ENCODE measurements at places on chromosomes 6 and 20.

DNA sequence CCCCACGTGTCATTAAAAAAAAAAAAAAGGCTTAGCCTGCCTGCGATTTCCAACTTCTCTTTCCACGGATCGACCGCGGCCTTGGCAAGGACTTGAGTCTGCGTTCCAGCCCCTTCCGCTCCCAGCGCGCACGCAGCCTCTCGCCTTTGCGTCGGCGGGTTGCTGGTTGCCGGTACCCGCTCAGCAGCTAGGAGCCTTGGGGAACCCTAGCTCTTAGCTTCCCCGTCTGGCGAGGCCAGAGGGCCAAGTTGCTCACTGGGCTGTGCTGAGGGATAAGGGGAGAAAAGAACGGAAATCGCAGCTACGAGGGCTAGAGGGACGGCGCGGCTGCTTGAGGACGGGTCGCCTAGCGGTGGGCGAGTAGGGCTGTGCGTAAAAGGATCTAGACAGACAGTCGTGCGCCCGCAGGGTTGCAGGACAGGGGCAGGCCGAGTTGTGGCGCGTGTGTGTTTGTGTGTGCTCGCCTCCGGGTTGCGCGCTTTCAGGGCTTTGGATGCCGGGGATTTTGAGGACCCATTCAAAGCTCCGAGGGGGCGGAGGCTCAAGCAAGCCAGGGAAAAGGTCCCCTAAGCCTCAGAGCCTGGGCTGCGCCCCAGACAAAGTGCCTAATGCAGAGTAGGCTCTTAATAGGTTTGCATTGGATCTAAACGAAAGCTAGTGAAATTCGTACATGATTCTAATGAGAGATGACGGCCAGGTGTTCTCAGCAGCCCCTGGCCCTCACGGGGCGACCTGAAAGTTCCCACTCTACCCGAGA is 40.5 kb upstream of the OSTM1 start:
- DNase-seq = peak; percentile 47

GRCh38 chr20:10076126-10077080 is 41.6 kb downstream of the ANKEF1 start:
- no peak for DNase-seq

GRCh38 chr6:37556881-37557644 is 57.4 kb upstream of the CCDC167 start:
- DNase-seq = no peak

DNA sequence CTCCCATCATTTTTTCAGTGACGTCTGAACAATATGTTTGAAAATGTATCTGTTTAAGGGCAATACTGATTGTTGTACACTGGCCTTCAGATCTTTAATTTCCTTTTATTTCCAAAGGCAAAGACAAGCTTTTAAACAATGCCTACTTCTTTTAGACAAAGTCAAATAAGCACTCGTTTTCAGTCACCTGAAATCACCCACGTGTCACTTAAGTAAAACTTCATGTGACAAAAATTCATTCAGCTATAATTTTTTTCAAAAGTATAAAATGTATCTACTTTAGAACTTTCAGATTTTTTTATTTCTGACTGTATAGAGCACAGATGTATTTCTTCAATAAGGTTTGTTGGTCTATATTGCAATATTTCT is 113.5 kb upstream of the BEND6 start:
- no peak for DNase-seq

GRCh38 chr6:38877721-38878120 is 162.6 kb downstream of the DNAH8 start:
- no peak for DNase-seq

DNA sequence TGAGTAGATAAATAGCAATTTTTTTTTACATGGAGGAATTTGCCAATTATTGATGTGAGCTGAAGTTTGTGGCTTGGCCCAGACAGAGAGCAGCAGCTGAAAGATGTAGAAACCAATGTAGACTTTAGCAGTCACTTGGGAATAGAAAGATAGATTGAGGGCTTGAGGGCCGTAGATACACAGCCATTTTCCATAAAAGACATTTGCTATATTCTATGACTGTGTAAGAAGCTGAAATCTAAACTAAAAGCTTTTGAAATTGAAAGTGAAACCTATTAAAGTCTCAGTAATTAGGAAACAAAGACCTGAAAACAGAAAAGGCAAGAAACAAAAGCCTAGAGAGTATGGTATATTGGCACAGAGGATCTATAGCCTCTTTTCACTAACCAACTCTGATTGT is 332.7 kb downstream of the CENPW start:
- no peak for DNase-seq

DNA sequence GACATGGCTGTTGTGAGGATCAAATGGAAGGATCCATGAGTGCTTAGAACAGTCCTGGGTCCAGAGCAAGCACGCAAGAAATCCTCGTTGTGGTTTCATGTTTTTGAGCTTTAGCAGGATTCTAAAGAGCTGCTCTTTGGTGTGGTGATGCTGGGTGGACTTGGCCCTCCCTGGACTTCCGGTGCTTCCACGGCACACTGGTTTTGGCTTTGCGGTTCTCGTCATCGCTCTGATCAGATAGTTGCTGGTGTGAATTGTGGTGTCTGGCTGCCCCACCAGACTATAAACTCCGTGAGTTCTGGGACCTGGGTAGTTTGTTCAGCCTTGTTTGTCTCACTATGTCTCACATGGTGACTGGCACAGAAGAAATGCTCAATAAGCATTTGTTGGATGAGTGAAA is 3.3 kb downstream of the HNF4A start:
- DNase-seq = no peak

GRCh38 chr6:155103816-155104366 is 108.8 kb downstream of the TIAM2 start:
- no peak for DNase-seq

- no peak for DNase-seq
Observed at GRCh38 chr6:170032197-170032596, 258.7 kb downstream of the DLL1 start.

GRCh38 chr6:9621276-9621675 is 793.6 kb downstream of the TFAP2A start:
- DNase-seq = no peak

DNA sequence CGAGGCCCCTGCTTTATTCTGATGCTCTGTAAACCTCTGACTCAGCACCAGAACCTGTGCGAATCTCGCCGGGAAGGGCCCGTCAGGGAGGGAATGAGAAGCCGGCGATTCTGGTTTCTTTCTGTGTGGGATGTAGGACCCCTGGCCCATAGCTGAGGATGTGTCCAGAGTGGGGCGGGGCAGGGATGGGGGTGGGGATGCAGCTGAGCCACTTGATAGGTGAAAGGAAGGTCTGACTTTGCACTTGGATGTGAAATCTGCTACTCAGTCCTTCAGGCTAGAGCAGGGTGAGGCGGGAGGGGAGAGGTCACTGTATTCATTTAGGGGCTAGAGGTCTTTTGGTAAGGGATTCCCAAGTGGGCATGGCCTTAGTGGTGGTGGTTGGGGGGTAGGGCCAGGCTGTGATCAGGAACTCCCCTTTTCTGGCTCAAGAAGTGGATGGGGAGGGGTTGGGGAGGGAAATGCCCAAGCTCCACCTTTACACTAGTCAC is 2.3 kb downstream of the TOX2 start:
- no peak for DNase-seq
